ENCODE measurements at places on chromosomes 12 and 14.
A peak's percentile ranks its signal among the peaks of the same experiment; 100 is the strongest.

DNA sequence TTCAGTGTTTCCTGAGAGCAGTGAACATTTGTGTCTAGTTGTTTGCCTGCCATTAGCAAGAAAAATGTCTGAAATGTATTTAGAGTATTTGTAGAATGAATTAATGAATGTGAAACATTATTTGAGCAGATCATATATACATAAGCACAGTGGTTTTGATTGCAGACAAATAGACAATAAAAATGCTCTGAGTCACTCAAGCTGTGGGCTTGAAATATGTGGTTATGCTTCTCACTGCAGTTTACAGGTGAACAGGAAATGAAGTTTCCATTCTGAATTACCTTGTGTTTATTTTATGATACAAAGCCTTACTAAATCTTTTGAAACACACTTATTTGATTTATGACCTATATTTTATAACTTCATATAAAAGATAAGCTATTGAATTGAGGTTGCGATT, 827.7 kb downstream of the TMTC2 start:
- DNase-seq = no peak

GRCh38 chr12:15243102-15243501, 21.9 kb upstream of the RERG start:
- no peak for DNase-seq

DNA sequence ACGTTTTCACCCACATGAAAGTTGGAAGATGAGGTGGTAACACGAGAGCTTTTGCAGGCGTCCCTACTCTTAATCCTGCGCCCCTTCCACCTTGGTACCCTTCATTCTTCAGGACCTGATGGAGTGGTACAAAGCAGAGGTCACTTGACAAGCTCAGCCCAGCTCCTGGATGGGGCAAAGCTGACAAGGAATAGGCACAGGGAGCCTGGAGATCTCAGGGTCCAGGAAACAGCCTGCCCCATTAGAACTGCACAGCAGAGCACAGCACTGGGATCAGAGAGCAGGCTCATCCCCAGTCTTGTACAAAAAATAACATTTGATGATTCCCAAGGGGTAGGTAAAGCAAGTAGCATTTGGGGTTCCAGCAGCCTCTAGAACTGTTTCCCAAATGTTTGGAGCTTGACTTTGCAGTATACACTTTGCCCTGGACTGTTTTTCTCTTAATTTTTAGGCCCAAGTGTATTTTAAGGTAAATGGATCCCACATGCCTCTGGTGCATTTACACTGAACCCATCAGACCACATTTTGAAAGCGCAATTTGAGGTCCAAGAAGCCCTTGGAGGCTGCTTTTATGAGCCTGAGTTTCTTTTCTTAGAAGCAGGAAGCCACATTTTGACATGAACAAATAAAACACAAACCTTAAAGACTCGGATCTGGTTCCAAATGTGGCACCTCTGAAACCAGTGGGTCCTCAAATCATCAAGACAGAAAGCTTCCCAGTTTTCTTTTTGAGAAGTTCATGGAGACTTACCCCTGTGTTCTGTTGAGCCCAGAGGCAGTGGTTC, 633 bp downstream of the TC2N start:
- no peak for DNase-seq

DNA sequence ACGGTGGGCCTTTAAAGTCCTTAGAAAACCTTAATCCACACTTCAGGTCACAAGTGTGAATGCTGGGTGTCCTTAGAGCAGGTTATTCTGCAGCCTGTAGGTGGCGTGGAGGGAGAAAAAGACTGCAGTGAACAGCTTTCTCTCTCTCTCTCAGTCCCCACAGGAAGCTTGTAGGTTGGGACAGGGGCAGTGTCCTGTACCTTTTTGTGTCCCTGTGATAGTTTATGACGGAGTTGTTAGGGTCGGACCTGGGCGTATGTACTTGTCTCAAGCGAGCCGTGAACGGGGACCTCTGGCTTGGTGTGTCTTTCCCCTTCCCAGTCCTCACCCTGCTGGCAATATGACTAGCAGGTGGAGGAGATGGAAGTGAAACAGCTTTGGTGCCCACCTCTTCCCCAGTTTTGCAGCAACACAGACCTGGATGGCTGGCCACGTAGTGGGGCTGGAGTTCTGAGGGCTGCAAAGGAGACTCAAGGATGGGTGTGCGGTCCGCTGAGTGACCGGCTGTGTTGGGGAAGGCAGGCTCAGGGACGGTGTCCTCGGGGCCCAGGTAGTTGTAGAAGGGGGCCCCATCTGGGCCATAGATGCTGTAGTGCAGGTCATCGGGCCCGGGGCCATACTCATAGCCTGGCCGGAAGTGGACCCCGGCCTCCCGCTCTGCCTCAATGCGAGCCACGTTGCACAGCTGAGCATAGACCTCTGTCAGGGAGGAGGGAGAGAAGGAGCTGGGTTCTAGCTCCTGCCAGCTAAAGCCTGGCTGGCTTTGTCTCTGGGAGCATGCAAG, 8.9 kb downstream of the ISCA2 start:
- DNase-seq = no peak

GRCh38 chr12:75724928-75725312, 213.5 kb upstream of the KRR1 start:
- DNase-seq = peak; percentile 65

- no peak for DNase-seq
Observed at GRCh38 chr12:59185295-59185694, 265.0 kb upstream of the LRIG3 start.

- DNase-seq = peak; percentile 70
Observed at GRCh38 chr12:127559349-127560040, 707.5 kb upstream of the TMEM132C start.

GRCh38 chr12:27968972-27969623, 3.4 kb downstream of the PTHLH start:
- DNase-seq = peak; percentile 33

- no peak for DNase-seq
Observed at GRCh38 chr14:21168055-21168454, 12.2 kb upstream of the OR5AU1 start.

DNA sequence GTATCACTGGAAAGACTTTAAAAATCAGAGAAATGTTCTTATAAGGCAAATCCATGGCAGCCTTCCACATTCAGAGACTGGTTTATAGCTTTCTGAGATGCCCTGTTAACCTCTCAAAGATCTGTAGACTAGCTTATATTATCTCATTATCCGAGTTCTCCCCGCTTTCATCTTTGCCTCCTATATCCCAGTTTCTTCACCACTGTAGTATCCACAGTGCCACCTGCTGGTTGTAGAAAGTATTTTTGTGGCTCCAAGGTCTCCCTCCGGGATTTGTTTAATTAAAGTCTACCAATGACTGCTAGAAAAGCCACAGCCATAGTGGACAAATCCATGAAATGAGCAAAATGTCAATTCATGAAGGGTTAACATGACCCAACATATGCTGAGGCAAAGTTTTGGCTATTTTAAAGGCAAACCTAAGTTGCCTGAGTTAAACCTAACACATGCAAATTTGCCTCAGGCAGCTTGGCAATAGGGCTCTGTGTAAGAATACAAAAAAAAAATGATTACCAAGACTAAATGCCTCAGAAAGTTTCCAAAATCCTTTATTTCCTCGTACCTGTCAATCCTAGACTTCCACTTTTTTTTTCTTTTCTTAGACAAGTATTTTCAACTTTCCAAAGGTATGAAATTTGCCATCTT, 218.8 kb upstream of the BMP4 start:
- peak; percentile 63 for DNase-seq

- peak; percentile 43 for DNase-seq
Observed at GRCh38 chr14:103696466-103697071, 18.7 kb downstream of the XRCC3 start.

- DNase-seq = no peak
Observed at GRCh38 chr14:44771496-44771895, 190.3 kb downstream of the KLHL28 start.

DNA sequence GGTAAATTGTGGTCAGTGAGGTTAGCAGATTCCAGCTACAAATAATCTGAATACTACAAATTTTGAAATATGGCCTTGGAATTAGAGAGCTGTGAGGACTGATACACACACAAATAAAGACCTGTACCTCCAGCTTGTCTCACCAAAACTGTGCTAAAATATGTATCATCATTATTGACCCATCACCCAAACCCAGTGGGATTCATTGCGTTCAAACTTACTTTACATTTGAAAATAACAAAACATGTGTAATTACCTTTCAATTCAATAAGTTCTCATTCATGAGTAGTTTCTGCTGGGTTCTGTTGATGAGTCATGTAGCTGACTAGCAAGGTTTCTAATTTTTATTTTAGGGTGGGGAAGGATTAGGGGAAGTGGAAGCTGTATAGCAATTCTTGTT, 170.9 kb downstream of the MSRB3 start:
- DNase-seq = peak; percentile 22

GRCh38 chr12:53996240-53997203, 3.4 kb upstream of the HOXC9 start:
- no peak for DNase-seq

GRCh38 chr12:27982385-27982784, 9.9 kb upstream of the PTHLH start:
- no peak for DNase-seq

DNA sequence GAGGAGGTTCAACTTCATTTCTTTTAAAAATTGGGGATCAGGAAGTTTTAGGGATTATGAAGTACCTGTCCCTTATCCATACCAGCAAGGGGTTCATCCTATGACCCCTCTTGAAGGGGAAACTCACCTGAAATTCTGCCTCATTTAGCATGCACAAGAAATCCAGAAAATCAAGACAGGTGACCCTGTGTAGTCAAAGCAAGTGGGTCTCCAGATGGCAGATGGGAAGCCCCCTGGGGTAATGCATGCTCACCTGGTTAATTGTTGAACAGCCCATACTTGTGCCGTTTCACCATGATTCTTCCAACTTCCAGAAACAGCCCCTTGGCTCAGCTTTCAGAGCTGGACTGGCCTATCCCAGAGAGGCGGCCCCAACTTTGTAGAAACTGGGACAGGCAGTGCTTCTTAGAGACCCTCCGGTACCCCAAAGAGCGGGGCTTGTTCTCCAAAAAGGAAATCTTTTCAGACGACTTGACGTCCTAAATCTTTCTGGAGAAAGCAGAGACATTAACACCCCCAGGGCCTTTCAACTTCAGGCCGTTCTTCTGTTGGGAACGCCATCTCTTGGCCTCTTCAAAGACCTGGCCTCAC, 66.3 kb upstream of the ESRRB start:
- no peak for DNase-seq

DNA sequence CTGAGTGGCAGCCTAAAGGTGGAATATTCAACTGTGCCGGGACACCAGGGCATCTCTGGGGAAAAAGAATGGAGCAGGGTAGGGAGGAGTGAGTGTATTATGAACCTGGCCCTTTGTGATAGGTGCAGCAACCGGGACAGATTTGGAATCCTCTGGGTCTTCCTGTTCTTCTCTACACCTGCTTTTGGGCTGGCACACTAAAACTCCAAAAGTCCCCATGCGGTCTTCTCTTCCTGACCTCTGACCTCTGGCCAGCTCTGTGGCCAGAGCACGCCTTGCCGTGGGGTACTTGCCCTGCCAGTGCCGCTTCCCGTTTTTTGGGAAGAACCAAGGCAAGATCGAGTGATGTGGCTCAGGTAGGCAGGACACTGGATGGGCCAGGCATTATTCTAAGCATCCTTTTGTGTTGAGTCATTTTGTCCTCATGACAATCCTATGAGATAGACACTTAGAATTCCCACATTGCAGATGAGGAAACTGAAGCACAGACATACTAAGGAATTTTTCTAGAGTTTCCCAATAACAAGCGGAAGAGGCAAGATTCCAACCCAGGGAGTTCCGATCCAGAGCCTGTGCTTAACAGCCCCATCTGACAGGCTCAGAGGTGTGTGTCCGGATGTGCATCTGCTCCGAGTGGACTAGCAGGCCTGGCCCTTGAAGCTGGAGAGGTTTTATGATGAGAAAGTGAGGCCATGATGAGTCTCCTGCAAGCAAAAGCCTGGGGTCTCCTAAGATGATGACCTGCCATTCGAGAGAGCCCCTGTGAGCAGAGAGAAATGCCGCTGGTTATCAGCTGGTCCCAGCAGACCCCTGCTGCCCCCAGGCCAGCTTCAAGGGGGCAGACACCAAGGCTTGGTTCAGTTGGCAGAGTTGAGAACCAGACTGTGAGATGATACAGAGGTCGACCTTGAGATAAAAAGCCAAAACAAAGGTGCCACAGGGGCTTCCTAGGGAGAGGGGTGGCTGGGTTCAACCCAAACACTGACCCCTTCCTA, 67.9 kb upstream of the ESRRB start:
- no peak for DNase-seq

DNA sequence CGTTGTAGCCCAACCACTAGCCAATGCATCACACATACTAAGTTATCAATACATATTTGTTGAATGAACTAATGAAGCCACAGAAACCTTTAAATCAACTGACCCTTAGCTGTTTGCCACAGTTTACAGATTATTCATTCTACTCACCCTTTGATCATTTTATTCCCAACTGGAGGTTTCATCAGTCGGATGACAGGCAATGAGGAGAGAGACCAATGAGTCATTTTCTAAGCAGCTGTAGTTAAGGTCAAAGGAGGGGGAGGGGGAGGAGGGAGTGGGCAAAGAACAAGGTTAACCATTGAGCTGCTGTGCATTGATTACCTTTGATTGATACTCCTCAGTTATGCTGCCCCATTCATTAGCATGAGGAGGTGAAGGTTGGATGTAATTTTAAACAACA, 469.5 kb downstream of the VRK1 start:
- no peak for DNase-seq

Data from AG20443 (cell line).